Panc1 (cell line): ENCODE measurements at places on chromosomes 3 and 15.

DNA sequence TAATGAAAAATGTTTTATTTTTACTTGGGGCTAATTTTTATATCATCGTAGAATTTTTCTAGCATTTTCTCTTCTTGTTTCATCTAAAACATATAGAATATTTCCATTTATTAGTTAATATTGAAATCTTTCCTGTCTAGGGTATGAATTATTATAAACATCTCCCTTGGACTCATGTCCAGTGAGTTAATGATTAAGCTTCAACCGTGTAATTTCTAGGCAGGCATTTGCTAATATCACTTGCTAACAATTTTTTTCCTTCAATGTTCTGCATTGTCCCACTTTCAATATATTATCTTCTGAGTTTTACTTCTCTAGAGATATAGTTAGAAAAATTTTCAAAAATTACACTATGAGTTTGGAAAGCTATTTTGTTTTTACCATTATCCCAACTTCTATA is 1371.6 kb upstream of the EPHA6 start:
- DNase-seq = no peak
- no peaks in the 10 kb centered on the region for H3K4me1 ChIP-seq

DNA sequence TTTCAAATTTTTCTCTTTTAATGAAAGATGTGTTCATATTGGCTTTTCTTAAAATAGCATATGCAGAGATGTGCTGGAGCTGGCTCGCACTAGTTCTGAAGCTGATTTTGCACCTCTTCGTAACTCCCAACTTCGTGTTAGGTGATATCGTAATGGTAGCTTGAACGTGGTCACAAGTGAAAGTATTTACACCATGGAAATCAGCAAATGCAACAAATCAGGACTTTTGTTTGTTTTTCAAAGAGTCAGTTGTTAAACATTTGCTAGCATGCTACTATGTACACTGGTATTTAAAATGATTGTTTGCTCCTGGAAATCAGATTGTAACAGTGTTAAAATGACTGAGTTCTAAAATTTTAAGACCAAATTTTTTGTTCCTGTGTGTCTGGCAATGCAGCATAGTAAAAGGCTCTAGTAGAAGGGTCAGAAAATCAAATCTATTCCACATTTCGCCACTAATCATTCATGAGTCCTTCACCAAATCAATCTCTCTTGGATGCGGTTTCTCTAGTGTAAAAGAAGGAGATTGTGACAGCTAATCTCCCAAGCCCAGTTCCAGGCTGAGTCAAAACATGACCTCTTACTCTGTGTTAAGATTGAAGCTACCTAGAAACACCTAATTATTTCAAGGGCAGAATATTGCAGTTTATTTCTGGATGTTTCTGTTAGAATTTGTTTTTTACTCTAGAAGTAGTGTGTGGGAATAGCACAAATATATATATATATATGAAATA is 34.3 kb upstream of the CMC1 start:
- no peak for DNase-seq
- H3K4me3 ChIP-seq = no peak overlapping the region
- no peaks in the 10 kb centered on the region for H3K4me1 ChIP-seq
- no peaks in the 10 kb centered on the region for H3K27me3 ChIP-seq
- no peak overlapping the region for H3K27ac ChIP-seq

DNA sequence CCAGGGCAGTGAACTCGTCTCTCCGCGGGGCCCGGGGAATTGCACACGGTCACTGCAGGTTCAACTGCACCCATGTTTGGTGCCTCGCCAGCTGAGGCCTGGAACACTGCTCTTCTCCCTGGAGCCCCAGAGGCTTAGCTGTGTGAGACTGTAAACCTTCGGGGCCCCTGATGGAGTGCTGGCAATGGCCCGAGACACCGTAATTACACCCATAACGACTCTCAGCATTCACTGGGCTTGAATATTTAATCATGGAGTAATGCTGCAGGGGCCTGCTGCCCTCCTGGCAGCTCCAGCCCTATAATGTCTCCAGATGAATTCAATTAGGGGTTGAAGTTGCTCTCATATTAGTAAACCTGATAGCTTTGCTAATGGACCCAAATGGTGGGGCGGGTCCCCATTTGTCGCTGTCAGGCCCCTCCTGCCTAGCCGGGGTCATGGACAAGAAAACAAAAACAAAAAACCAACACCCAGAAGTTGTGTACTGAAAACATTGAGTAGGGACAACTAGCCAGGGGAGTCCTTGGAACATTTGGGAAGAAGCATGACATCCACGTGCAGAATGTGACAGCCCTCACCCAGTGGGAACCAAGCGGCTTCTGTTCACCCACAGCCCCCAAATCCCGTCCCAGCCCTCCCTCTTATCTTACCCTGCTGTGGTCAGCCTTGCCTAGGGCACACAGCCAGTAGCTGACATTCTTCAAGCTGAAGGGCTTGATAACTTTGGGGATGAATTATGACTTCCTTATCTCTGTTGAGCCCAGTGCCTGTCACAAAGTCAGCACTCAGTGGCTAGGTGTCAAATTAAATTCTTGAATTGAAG is 74.3 kb upstream of the SCN5A start:
- no peaks in the 10 kb centered on the region for H3K4me1 ChIP-seq
- peaks cover 3% of the 10 kb centered on the region; the same call in 1 of the 2 replicates for H3K27me3 ChIP-seq
- H3K36me3 ChIP-seq = no peaks in the 10 kb centered on the region
- H3K27ac ChIP-seq = no peak overlapping the region
- H3K4me3 ChIP-seq = no peak overlapping the region

DNA sequence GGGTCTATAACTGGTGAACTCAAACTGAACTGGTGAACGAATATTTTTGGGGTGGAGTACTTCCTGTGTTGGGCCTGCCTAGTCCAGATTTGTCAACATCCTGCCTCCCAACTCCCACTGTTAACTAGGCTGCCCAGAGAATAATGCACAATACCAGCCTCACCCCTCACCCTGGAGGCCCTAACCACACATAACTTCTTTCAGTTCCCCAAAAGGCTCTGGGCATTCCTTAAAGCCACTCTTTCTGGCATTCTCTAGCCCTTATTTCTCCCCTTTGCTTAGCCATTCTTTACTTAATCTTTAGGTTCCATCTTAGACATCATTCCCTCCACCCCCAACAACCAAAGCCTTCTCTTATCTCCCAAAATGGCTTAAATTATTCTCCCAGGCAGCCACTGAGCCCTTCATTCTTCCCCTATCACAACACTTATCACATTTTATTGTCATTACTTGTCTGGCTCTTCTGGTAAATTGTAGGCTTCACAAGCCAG is 9.1 kb upstream of the SEC11A start:
- H3K4me3 ChIP-seq = no peak overlapping the region
- H3K4me1 ChIP-seq = no peaks in the 10 kb centered on the region
- DNase-seq = no peak
- H3K36me3 ChIP-seq = no peaks in the 10 kb centered on the region

DNA sequence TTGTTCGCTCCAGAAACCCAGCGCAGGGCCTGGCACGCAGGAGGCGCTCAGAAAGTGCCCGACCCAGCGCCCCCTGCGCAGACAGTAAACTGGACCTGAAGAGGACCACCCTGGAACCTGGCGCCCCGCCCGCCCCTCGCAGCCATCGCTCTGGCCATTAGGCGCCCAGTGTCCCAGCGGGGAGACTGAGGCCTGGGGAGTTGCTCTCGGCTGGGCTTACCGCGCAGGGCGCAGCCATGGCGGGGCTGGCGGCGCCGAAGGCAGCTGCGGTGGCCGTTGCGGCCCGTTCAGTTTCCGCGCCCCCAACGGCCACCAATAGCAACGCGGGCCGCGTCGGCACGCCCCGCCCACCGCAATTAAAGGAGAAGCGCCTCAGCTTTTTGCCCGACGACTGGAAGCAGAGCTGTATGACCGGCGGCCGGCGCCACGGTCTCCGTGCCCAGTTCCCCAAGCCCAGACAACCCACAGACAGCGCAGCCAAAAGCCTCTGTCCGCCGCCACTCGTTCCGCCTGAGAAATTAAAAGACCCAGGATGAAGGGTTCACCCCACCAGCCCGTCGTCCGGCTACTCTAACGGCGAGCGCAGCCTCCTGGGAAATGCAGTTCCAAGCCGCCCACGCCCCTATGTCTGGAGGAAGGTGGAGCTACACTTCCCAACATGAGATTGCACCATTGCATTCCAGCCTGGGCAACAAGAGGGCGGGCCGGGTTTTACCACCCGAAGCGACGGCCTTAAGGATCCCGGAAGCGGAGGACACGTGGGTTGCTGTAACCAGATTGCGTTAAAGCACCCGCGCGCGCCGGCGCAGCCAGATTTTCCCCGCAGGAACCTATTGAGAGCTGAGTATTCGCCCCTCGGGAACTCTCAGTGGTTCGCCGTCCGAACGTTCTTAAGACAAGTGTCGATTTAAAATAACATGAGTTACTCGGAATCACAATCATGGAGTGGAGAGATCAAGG is at the start of gene POC1A:
Gene POC1A, minus strand, starts transcription at position 289 of the 960 bp plus-strand sequence. Its CDS starts 51 bp downstream, at position 238.
- H3K4me3 ChIP-seq = peak within 1 kb of the TSS; percentile 78
- H3K27me3 ChIP-seq = no peaks in the 10 kb centered on the region
- peaks cover 8% of the 10 kb centered on the region for H3K4me1 ChIP-seq
- peak within 1 kb of the TSS; percentile 83 for H3K27ac ChIP-seq
